ENCODE measurements at places on chromosomes 1 and 21.
A peak's percentile ranks its signal among the peaks of the same experiment; 100 is the strongest.

DNA sequence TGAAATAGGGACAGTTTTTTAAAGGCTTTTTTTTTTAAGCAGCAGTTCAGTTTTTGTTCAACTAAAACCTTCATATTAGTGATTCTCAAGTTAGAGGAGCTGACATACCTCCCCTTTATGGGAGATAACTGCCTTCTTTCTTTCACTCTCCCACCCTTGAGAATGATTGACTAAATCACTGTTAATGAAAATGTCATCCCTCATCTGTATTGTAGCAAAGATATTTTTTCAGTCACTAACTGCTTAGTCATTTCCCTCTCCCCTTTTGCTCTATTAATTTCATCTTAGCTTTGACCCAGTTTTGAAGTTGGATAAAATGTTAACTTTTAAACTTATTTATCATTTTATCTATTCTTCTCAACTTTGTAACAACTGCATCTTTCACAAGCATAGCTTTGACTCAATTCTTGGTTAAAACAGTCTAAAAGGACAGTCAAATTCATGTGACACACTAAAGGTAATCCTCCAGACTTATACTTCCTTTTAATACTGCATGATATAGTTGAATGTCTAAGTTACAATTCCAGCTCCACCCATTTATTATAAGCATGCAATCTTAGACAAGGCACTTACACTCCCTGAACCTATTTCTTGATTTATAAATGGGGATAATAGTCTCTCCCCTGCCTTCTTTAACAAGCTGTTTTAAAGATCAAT, 17.1 kb downstream of the CAPZA1 start:
- peak; percentile 38 for DNase-seq

- no peak for DNase-seq
These were observed 63.0 kb downstream of the ALPL start for GRCh38 chr1:21572221-21572620.

DNA sequence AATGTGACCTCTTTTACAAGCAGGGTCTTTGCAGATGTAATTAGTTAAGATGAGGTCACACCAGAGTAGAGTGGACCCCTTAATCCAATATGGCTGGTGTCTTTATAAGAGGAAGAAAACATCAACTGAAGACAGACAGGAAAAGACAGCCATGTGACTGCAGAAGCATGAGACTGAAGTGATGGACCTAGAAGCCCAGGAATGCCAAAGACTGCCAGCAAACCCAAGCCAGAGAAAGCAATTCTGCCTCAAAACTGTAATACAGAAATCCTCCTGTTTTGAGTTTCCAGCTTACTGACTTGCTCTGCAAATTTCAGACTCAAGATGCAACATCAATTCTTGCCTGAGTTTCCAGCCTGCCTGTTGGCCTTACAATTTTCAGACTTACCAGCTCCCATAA, 17.3 kb downstream of the ENAH start:
- no peak for DNase-seq

DNA sequence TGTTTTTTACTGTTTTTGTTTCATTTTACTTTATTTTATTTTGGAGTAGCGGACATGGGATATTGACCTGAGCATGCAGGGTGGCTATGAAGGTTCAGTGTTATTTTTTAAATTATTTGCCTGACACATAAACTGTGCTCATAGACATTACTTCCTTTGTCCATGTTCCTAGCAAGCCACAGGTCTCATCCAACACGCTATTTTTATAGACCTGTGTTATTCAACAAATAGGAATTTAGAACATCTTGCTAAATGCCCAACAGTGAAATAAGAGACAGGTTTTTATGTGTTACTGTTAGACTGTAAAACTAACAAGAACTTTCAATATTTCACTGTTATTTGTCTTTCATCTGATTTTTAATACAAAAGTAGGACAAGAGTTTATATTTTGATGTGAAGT, 756.4 kb downstream of the KCNT2 start:
- DNase-seq, result no peak

- peak; percentile 7 for DNase-seq
These were observed 18.9 kb upstream of the MEAF6 start for GRCh38 chr1:37533317-37534093.

- no peak for DNase-seq
These were observed 7.1 kb upstream of the RGS18 start for GRCh38 chr1:192151176-192151575.

GRCh38 chr21:19181604-19182140, 778.1 kb upstream of the TMPRSS15 start:
- no peak for DNase-seq

DNA sequence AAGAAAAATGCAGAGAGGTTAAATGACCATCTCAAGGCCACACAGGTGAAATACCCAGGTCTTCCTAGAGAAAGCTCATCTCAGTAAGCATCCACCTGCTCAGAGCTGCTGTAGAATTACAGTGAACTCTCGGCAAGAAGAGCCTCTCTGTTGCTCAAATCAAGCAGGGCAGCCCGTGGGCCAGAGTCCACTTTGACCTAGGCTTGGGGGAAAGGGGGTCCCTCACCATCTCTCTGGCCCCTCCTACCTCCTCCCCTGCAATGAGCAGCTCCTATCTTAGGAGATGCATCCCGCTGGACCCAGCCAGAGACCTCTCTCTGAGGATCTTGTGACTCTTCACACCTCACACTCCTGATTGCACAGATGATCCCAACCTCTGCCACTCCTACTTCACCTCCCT, 364.7 kb downstream of the PTPRU start:
- no peak for DNase-seq

GRCh38 chr1:82268826-82269225, 468.1 kb downstream of the ADGRL2 start:
- DNase-seq, result no peak

DNA sequence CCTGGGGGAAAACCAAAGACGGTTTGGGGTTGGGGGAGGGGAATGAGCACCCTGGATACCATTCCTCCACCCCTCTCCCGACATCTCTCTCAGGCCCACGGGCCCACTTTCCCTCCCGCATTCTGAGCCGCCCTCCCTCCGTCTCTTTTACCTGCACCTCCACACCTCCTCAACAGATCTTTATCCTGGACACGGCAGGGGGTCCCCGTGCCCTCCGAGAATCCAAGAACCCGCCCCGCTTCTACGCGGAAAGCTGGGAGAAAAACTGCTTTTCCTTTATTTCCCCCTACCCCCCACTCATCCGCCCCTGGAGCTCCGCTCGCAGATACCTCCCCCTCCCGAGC, 108.8 kb downstream of the NAV1 start:
- DNase-seq, result no peak

- peak; percentile 88 for DNase-seq
These were observed 9.5 kb downstream of the ATP1B1 start for GRCh38 chr1:169115891-169116585.

DNA sequence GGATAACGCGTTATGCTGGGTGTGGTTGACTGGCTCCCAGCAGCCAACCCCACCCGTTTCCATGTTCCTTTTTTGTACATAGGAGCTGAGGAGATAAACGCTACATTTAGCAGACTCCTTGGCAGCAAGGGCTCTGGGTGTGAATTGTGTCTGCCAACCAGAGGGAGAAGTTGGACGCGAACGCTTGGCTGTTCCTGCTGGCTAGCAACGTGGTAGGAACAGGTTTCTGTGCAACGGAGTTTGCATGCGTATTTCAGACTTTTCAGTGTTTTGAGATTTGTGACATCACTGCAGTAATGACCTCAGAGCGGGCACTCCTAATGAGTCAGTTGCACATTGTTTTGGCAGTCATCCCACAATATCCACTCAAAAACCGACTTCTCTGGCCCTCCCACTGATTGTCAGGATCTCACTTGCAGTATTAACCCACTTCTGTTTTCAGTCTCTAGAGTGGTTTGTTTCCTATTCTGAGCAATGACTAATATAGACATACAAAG, 98.7 kb upstream of the RGS1 start:
- peak; percentile 62 for DNase-seq

GRCh38 chr21:37797403-37797802, 118.9 kb downstream of the KCNJ6 start:
- DNase-seq, result no peak

DNA sequence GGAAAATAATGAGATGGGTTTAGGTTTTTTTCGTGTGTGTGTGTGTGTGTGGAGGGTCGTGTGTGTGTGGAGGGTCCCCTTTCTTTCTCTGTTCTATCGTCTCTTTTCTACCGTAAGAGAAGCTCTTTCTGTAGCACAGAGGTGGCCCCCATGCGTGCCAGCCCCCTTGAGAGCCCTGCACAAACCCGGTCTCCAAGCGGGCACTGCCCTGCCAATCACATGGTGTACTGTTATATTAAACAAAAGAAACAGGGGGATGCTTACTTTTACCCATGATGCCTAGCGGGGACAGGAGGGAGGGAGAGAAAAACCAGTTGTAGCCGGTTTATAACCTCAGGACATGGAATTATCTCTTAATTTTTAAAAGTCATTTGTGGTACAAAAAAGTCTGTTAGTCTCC, 41.0 kb downstream of the GATAD2B start:
- peak; percentile 46 for DNase-seq

GRCh38 chr1:26692211-26692792, 3.5 kb upstream of the ARID1A start:
- DNase-seq, result peak; percentile 81

GRCh38 chr21:45126204-45126626, 51.8 kb downstream of the ADARB1 start:
- DNase-seq, result no peak

DNA sequence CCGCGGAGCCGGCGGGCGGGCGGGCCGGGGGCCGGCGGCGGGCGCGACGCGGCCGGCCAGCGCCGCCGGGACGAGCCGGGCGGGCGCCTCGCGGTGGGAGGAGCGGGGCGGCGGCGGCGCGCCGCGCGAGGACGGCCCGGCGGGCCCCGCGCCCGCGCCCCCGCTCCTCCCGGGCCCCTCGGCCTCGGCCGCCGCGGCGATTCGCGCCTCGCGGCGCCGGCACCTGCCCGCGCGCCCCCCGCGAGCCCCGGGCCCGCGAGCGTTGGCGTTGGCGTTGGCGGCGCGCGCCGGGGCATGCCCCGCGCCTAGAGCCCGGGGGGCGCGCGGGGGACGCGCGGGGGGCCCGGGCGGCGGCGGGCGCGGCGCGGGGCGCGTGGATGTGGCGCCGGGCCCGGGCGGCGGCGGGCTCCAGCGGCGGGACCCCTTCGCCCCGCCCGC, at the start of gene SKI:
SKI (plus strand) TSS at position 163 of the 438 bp plus-strand sequence. CDS start 448 bp downstream, outside the sequence.
- no peak for DNase-seq

DNA sequence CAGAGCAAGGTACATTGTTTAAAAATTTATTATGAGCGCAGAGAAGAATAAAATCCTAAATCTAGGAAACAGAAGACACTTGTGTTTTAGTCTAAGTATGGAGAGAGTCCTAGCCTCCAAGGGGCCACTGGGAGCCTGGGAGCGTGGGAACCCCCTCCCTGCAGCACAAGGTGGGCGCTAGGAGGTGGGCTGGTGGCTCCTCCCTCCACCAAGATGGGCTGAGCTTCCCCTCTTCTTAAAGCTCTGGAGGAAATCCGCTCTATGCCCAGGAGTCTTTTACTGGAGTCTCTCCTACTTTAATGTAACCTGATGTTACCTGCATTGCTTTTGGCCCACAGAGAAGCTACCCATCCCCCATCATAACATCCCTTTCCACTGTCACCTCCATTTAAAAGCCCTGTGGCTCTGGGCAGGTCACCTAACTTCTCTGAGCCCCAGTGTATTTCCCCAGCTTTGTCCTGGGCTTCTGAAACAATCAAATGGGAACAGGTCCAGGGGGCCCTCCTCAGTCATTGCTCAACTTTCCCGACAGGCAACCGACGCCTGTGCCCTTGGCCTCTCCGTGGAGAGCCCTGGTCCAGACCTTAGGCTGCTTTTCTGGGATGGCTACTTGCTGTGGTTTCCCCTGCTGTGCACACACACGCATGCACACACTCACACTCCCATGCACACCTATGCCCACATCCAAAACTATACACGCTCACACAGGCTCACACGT, 181.5 kb downstream of the NPHP4 start:
- no peak for DNase-seq

DNA sequence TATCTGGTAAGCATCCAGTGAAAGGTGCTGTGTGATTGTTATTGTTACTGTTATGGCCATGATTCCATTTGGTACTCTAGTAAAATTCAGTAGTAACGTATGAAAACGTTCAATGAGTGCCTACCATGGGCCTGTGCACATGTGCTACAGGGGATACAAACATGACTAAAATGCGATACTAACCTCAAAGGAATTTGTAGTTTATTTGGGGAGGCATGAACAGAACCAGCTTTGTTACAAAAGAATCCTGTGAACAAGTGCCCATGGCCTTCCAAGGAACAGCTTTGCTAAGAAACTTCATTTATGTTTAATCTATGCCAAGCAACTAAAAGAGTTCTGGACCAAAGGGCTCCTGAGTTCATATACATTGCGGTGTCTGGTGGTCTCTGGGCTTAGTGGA, 28.7 kb downstream of the PTGFR start:
- DNase-seq, result no peak

DNA sequence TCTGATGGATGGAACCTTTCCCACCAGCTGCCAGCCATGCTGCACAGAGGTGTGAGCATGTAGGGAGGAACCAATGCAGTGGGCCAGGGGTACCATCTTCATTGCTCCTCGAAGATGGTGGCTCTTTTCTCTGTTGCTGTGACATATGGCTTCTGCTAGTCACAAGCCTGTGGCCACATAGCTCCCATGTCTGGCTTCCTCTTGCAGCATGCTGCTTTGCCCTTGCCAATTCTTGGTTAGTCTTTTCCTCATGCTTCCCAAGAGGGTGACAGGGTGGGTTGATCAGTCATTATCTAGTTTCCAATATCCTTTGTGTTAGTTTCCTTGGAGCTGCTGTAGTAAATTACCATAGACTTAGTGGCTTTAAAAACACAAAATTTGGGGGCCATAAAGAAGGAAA, 123.4 kb downstream of the ETS2 start:
- DNase-seq, result no peak

DNA sequence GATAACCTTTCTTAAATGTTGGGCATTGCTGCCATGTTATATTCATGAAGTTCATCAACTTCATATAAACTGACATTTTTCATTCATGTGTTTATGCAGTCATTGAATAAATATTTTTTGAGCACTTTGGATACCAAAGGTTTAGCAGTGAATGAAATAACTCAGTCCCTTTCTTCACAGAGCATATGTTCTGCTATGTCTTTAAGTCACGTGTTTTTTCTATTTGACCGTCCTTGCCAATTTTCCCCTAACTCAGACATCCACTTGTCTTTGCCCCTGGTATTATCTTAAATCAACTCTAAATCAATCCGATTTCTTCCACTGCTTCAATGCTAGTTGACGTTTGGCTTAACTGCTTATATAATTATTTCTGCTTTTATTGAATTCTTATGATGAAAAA, 16.6 kb downstream of the ADARB1 start:
- DNase-seq, result no peak
